ENCODE measurements at places on chromosomes 2 and 18.

GRCh38 chr2:44131177-44131576 lies 37.5 kb upstream of the PPM1B start:
- H3K27ac ChIP-seq, result no peak overlapping the region
- H3K27me3 ChIP-seq, result no peaks in the 10 kb centered on the region
- H3K4me1 ChIP-seq, result peaks cover 7% of the 10 kb centered on the region
- DNase-seq, result no peak

DNA sequence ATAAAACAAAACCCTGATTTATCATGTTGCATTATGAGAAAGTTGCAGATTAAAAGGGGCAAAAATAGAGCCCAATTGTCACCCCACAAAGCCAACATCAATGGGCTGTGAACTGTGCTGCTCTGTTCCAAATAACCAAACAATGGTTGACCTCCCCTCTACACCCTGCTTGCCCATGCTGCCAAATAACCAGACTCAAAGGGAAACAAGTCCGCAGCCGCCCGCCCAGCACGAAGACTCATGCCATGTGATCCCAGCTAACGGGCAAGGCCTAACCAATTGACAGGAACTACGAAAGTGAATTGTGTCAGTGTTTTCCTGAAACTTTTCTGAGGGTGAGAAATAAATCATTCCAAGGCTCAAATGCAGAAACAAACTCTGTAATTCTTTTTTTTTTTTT lies 97.9 kb upstream of the RIOK3 start:
- H3K27me3 ChIP-seq, result no peaks in the 10 kb centered on the region
- H3K4me1 ChIP-seq, result peaks cover 28% of the 10 kb centered on the region
- no peak for DNase-seq
- peaks cover 27% of the 10 kb centered on the region for H3K36me3 ChIP-seq

GRCh38 chr2:222295368-222296062 lies 3.3 kb downstream of the PAX3 start:
- H3K4me1 ChIP-seq, result peaks cover 18% of the 10 kb centered on the region
- H3K27me3 ChIP-seq, result peaks cover 99% of the 10 kb centered on the region
- no peaks in the 10 kb centered on the region for H3K36me3 ChIP-seq
- no peak overlapping the region for H3K4me3 ChIP-seq
- no peak for DNase-seq

DNA sequence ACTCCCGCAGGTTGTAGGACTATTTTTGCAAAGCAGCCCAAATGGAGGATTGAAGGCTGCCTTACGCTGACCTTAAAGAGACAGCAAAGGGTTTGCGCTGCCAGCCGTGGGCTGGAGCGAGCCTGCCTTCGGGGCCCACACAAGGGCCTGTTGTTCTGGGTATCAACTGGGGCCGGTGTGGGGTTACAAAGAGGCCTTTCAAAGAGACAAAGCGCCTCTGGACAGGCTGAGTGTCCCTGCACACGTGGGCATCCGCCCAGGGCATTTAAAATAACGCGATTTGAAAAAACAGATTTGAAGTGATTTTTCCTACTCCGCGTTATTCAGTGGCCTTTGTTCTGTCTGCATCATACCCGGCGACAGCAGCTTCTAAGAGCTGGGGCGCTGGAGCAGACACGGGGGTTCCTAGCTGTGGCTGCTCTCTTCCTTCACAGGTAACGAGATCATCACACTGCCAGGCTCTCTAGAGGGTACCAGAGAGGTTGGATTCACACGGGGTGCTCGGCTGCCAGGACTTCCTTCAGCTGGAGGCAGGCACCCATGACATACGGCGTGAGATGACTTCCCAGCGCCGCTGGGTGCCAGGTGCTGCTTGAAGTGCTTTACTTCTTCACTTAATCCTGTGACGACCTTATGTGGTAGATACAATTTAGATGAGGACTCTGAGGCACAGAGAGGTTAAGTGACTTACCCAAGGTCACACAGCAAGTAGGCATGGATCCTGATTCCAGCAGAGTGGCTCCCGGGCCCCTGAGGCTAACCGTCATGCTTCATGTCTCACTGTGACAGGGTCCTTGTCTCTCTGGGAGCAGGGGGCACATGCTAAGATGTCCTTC lies 32.2 kb downstream of the MAL start:
- H3K27me3 ChIP-seq, result peaks cover 37% of the 10 kb centered on the region
- DNase-seq, result no peak
- no peak overlapping the region for H3K4me3 ChIP-seq

- no peak overlapping the region for H3K4me3 ChIP-seq
- H3K27me3 ChIP-seq, result no peaks in the 10 kb centered on the region
- H3K4me1 ChIP-seq, result no peaks in the 10 kb centered on the region
- H3K36me3 ChIP-seq, result no peaks in the 10 kb centered on the region
- no peak overlapping the region for H3K27ac ChIP-seq
These were observed 636.0 kb upstream of the LRATD1 start for GRCh38 chr2:13996527-13996926.

DNA sequence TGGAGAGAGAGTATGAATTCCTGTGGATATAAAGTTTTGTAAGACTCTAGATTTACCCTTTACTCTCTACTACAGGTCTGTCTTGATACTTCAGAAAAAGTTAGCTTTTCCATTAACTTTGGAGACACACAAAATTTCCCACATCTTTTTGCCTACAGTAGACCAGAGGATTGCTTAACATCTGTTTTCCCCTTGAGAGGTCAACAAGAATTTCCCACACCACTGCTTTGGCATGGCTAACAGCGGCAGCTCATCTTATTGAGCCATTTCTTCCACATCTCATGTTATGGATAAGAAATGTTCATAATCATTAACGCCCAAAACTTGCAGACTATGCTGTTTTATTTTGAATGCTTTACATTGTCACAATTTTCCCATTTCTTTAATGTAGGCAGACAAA lies 273.6 kb upstream of the RGPD4 start:
- no peaks in the 10 kb centered on the region for H3K4me1 ChIP-seq
- H3K27ac ChIP-seq, result no peak overlapping the region
- no peak for DNase-seq
- H3K27me3 ChIP-seq, result no peaks in the 10 kb centered on the region
- H3K4me3 ChIP-seq, result no peak overlapping the region

DNA sequence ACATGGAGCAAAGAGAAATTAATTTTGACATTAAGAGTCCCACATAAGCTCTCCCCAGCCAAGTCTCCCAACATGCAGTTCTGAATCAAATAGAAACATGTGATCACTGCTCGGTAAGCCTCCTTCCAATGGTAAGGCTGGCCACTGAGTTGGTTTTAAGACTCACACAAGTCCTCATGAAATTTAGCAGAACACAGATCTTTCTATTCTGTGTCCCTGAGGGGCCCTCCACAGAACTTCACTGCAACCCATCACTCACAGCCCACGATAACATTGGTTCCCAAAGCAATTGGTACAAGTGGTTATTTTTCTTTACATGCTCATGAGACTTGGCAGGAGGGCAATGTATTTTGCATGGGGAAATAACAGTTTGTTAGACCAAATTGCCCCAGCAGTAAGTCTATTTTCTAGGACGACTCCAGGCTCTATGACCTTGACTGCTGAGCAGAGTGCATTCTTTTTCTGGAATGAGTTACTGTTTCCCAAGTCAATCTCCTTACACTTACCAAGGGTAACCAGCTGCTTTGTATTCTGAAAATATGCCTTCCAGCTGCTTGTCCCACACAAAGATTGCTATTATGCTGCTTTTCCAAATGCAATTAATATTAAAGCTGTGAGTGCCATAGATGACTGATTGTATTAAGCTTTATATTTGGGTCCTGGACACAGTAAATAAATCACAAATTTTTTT lies 142.3 kb upstream of the TANK start:
- H3K4me3 ChIP-seq, result no peak overlapping the region
- no peaks in the 10 kb centered on the region for H3K4me1 ChIP-seq
- no peaks in the 10 kb centered on the region for H3K27me3 ChIP-seq
- no peak overlapping the region for H3K27ac ChIP-seq
- DNase-seq, result no peak
- H3K36me3 ChIP-seq, result no peaks in the 10 kb centered on the region

DNA sequence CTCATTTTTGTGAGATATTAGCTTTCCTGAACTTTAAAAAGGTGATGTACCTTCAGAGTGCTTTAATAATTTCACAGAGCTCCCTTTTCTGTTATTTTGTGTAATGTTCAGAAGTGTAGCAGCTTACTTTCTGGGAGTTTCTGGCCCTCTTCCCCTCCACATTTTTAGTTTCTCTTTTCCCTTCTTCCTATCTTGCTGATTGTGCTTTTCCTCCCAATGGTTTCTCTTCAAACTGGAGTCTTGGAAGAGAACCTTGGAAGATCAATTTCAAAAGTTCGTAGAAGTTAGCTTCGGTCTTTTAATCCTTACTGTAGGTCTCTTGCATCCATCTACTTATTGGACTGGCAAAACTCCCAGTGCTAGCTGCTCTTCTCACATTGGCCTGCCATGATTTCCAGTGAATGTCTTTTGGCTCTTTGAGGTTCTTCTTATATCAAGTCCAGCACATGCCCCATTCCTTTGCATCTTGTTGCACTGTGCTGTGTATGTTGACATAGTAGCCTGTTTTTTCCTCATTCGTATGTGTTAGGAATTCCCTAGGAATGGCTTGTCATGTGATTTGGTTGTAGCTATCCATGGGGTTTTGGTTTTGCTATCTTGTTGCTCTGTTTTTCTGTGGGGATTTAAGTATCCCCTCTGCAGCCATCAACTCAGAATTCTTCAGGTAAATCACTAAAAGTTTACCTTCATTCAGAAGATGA lies 7.8 kb downstream of the CCNT2 start:
- no peak overlapping the region for H3K4me3 ChIP-seq
- peaks cover 30% of the 10 kb centered on the region for H3K4me1 ChIP-seq

GRCh38 chr2:97645695-97646629 lies at the start of gene COX5B:
Gene COX5B, plus strand, starts transcription at chr2:97646062. Its CDS starts 25 bp downstream, at chr2:97646087.
- H3K36me3 ChIP-seq, result peaks cover 15% of the 10 kb centered on the region
- H3K4me1 ChIP-seq, result peaks cover 14% of the 10 kb centered on the region
- H3K4me3 ChIP-seq, result peak within 1 kb of the TSS; percentile 94
- DNase-seq, result peak; percentile 99
- H3K27me3 ChIP-seq, result no peaks in the 10 kb centered on the region

- no peaks in the 10 kb centered on the region for H3K4me1 ChIP-seq
- DNase-seq, result no peak
- no peaks in the 10 kb centered on the region for H3K36me3 ChIP-seq
- no peak overlapping the region for H3K27ac ChIP-seq
These were observed 327.7 kb downstream of the RAD51AP2 start for GRCh38 chr2:17190527-17190926.

- no peak overlapping the region for H3K4me3 ChIP-seq
- peaks cover 11% of the 10 kb centered on the region for H3K4me1 ChIP-seq
- H3K36me3 ChIP-seq, result no peaks in the 10 kb centered on the region
- H3K27ac ChIP-seq, result no peak overlapping the region
- H3K27me3 ChIP-seq, result peaks cover 13% of the 10 kb centered on the region
These were observed 12.2 kb downstream of the DNAJB2 start for GRCh38 chr2:219291394-219291793.

DNA sequence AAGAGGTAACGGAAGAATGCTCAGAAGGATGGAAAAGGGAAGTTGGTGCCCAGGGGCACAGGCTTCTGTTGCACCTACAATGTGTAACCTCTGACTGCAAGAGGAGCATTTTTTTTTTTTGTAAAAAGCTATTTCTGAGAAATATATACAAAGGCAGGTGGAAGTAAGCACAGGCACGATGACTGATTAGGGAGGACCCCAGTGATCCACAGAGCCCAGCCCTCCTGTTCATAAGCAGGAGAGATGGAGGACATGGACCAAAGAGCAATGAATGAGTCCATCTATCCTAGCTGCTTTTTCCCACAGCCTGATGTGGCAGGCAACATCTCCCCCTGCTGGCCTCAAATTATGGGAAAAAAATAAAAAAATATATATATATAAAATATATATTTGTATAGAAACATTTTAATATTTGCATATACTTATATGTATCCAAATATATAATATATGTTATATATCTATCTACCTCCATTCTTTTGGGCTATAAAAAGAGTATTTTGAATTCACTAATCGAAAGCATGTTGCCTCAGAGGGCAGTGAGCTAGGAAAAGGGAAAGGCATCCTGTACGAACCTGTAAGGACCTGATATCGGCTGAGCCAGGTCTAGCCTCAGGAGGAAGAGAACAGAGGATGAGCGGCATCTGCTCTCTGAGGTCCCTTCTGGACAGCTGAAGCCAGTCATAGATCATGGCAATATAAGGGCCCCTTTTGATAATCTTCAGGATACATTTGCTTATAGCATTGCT lies 166.0 kb upstream of the STK17B start:
- no peak overlapping the region for H3K27ac ChIP-seq
- H3K36me3 ChIP-seq, result no peaks in the 10 kb centered on the region
- no peak overlapping the region for H3K4me3 ChIP-seq
- DNase-seq, result no peak
- peaks cover 42% of the 10 kb centered on the region for H3K4me1 ChIP-seq

DNA sequence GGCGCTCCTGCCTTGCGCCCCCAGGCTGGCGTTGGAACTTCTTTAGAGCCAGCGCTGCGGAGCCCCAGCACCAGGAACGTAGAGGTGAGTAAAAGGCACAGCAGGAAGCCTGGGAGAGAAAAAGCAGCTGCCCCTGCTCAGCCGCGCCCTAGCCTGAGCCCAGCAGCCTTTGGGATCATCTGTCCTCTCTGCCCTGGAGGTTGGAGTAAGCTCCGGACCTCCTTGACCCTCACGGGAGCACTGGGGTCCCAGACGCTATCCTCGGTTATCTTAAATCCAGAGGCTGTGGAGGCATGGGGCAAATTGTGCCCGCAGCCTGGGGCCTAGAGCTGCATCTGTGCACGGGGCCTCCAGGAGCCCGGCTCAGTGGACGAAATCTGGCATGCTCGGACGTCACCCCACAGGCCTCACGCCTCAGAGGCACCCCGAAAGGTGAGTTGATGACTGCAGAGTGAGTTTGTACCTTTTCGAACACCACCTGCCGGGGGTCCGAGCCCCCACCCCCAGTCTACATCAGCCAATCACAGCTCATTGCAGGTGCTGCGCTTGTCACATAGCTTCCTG lies 1.6 kb upstream of the SLC66A2 start:
- no peak overlapping the region for H3K27ac ChIP-seq
- DNase-seq, result no peak
- H3K27me3 ChIP-seq, result peaks cover 6% of the 10 kb centered on the region
- H3K4me1 ChIP-seq, result peaks cover 13% of the 10 kb centered on the region
- peak overlapping the region; percentile 48 for H3K4me3 ChIP-seq
- H3K36me3 ChIP-seq, result peaks cover 3% of the 10 kb centered on the region

- H3K27ac ChIP-seq, result peak overlapping the region; percentile 85
- no peak for DNase-seq
- no peaks in the 10 kb centered on the region for H3K27me3 ChIP-seq
- no peak overlapping the region for H3K4me3 ChIP-seq
- peaks cover 5% of the 10 kb centered on the region for H3K36me3 ChIP-seq
These were observed 309.1 kb upstream of the COL3A1 start for GRCh38 chr2:188664951-188665595.

GRCh38 chr2:233100192-233100998 lies 40.3 kb downstream of the INPP5D start:
- no peak overlapping the region for H3K27ac ChIP-seq
- peaks cover 16% of the 10 kb centered on the region for H3K27me3 ChIP-seq
- no peaks in the 10 kb centered on the region for H3K4me1 ChIP-seq
